ENCODE measurements at places on chromosomes 2 and 18.
A peak's percentile ranks its signal among the peaks of the same experiment; 100 is the strongest.

DNA sequence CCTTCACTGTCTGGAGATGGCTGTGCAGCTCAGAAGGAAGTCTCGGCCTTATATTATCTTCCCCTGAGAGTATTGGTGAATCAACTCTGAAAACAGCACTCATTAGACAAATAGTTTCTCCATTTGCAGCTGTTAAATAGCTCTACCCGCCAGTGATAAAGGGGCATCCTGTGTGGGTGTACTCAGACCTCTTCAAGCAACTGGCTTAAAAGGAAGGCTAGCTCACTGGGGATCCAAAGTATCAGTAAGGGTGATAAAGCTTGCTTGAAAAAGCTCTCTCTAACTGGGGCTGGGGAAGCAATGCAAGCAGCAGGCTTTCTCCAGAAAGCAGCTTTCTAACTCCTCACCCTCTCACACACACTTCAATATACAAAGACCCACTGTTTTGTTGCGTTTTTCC is 64.9 kb upstream of the PSMD14 start:
- DNase-seq: no peak

- DNase-seq: no peak
Measured at GRCh38 chr18:48942086-48942485, 8.7 kb downstream of the SMAD7 start.

GRCh38 chr18:61308795-61309393 is 24.3 kb upstream of the CDH20 start:
- DNase-seq: no peak

DNA sequence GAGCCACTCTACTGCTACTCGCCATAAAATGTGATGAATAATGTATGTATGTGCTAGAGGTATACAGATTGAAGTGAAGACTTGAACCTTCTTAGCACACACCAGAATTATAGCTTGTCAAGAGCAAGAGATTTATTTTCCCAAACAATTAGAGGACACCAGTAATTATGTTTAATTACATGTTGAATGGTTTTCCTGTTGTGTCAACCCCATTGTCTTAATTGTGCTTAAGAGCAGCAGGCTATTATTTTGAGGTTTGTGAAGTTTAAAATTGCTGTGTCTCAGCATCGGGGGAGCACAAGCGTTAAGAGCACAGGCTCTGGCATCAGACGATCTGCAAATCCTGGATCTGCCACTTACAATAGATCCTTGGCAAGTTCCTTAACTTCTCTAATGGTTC is 29.0 kb downstream of the KIF5C start:
- DNase-seq: no peak

- no peak for DNase-seq
Measured at GRCh38 chr2:150882751-150883612, 378.7 kb downstream of the RBM43 start.

- DNase-seq: no peak
Measured at GRCh38 chr2:233404222-233404621, 49.9 kb downstream of the DGKD start.

- DNase-seq: no peak
Measured at GRCh38 chr2:62443886-62444285, 62.1 kb downstream of the TMEM17 start.

- DNase-seq: no peak
Measured at GRCh38 chr2:117635481-117635880, 179.0 kb upstream of the DDX18 start.

GRCh38 chr2:1237783-1238182 is 175.5 kb upstream of the TPO start:
- no peak for DNase-seq

- no peak for DNase-seq
Measured at GRCh38 chr2:159605441-159606178, 10.7 kb downstream of the BAZ2B start.

GRCh38 chr2:154623819-154624218 is 74.7 kb upstream of the KCNJ3 start:
- peak; percentile 33 for DNase-seq

DNA sequence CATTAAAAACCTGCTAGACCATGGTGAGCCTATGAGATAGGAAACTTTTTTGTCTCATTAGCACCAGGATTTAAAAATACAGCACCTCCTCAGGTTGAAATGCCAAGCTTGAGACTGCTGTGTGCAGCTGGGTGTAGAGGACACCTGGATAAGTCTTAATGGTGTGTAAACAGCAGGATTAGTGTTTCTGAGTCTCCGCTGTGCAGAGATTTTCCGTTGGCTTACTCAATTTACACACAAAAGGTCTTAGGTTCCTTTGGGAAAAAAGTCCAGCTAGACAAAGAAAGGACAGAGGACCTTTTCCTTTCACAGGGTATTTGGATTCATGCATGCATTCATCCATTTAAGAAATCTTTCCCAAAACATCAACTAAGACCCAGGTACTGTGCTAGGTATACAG is 168.1 kb downstream of the NRXN1 start:
- DNase-seq: no peak

- no peak for DNase-seq
Measured at GRCh38 chr2:41241325-41242000, 789.6 kb upstream of the SLC8A1 start.

DNA sequence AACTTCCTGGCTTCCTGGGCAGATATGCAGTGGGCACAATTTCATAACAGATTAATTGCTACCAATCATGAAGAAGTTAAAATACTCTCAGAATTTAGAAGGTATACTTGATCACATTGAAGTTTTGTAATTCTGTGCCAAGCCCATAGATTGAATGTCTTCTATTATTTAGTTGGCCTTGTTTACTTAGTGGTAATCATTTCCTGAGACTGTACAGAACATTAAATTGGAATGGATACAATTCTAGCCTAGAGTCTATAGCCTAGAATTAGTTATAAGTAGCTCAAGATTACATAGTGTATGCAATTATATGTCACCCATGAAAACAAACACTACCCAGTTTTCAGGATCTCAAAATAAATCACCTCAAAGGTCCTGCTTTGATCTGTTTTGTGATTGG is 615.8 kb downstream of the XIRP2 start:
- no peak for DNase-seq

GRCh38 chr2:138572318-138572717 is 70.7 kb downstream of the SPOPL start:
- DNase-seq: no peak

GRCh38 chr2:66982766-66983165 is 414.4 kb upstream of the ETAA1 start:
- no peak for DNase-seq
